Bronchial epithelial cell (primary cell): ENCODE measurements at places on chromosomes 4 and X. TPM values are rescaled to one million over a fixed set of nuclear protein-coding genes. Genes with fewer than 3 reads are reported as not detected.

GRCh38 chr4:5276475-5277075, 225.3 kb downstream of the STK32B start:
- DNase-seq = no peak

- DNase-seq = no peak
Observed at GRCh38 chrX:112865464-112866025, 24.9 kb upstream of the AMOT start.

GRCh38 chr4:90159193-90159592, 32.0 kb downstream of the CCSER1 start:
- DNase-seq = peak; percentile 84

- no peak for DNase-seq
Observed at GRCh38 chr4:77960367-77960766, 96.8 kb upstream of the FRAS1 start.

DNA sequence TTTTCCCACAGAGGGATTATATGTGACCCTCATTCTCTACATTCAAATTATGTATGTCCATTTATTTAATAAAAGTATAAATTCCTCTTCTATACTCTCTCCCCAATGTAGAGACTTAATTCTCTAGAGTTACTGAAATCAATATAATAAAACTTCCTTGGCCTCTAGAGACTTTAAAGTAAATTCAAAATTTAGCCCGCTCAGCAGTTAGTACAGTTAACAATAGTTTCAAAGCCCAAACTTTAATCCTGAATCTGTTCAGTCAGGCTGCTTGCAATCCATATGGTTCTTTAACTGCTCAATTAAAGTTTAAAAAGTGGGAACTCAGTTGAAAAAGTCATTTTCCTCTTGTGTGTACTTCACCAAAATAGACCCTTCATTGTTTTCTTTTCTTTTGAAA, 2558.4 kb downstream of the ARAP2 start:
- no peak for DNase-seq

DNA sequence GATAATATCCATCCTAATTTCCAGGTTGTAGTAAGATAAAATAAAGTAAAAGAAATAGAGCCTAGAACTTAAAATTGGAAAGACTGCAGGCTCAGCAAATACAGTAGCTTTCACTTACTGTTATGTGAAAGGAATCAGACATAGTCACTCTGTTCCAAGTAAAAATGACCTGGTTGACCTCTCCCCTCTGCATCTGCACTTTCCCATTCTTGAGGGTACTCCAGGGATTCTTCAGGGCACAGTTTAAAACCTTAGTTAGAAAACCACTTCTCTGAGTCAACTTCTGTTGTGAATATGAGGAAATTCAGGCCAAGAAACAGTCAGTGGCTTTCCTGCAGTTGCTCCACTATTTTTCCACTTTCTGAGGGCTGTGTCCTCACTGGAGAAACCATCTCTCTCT, 42.9 kb downstream of the FRAS1 start:
- no peak for DNase-seq

FGFBP1 gene
- 22.9 and 31.1 TPM in 2 replicates for total RNA-seq

NSUN7 gene
- total RNA-seq = 0.79 and 1.8 TPM in 2 replicates

GSX2 gene
- not detected in 2 replicates for total RNA-seq
